ENCODE measurements at places on chromosomes 16 and 17. TPM values are rescaled to one million over a fixed set of nuclear protein-coding genes. Genes with fewer than 3 reads are reported as not detected.

Gene C16orf92
- not detected for total RNA-seq

Gene PTX4
- total RNA-seq, result 0.03 TPM

Gene KRT40
- not detected for total RNA-seq

Gene SP6
- total RNA-seq, result 7.7 TPM
